Activated CD8-positive, alpha-beta memory T cell treated with anti-CD3 and anti-CD28 coated beads for 48 hours (primary cell): ENCODE measurements at places on chromosomes 2 and 18.

GRCh38 chr2:23385351-23385747 is 370 bp downstream of the KLHL29 start:
- no peak for DNase-seq

DNA sequence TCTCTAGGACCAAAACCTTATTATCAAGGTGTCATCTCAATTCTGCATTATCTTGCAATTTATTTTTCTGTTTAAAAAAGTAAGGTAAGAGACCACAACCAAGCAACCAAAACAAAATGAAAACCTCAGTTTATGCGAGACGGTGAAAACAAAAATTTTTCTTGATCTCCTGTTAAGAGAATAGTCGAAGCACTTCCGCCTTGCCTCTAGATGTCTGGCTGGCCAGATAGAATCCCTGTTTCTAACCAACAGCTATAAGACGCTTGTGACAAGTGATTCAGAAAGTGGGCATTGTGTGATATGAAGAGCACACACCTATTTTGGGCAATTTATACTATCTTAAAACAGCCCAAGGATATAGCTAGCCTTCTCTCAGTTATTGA is 51.2 kb downstream of the MGAT5 start:
- DNase-seq, result no peak

GRCh38 chr18:13725566-13726231 is 659 bp downstream of the FAM210A start:
- no peak for DNase-seq

- DNase-seq, result no peak
Observed at GRCh38 chr18:653512-653911, 3.9 kb upstream of the TYMS start.

DNA sequence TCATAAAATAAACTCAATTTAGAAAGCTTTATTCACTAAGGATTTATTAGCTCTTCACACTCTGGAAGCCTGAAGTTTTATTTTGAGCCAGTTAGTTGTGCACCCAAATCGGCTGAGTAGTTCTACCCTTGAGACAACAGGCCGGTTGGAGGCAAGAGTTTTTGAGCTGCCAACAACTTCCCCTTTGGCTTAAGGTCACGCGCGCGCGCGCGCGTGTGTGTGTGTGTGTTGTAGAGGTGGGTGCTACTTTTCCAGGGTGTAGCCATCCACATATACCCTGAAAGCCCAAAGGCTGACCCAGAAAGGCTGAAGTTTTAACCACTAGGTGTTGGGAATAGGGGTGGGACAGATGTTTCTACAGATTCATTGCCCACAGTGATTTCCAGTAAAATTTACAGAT is 150.2 kb upstream of the LHCGR start:
- no peak for DNase-seq
